ENCODE measurements at places on chromosomes 13 and 19.
A peak's percentile ranks its signal among the peaks of the same experiment; 100 is the strongest.

- no peak for DNase-seq
Observed at GRCh38 chr19:15188851-15189250, 11.9 kb downstream of the NOTCH3 start.

GRCh38 chr13:109725995-109726637 is 60.3 kb downstream of the IRS2 start:
- no peak for DNase-seq

DNA sequence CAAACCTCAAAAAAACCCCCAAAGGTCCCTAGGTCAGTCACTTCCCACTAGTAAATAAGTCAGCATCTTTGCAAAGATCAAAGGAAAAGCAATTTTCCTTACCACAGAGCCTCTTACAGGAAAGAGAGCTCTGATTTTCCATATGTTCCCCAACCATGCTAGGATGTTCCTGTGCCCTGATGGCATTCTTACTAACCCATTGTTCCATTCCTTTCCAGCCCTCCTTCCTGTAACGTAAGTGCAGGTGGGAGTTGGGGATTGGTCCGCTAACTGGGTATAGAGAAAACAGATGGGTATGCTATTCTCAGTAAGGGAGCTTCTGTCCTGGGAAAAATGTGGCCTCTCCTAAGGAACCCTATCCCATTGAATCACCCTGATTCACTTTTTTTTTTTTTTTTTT is 14.3 kb downstream of the DPRX start:
- no peak for DNase-seq

DNA sequence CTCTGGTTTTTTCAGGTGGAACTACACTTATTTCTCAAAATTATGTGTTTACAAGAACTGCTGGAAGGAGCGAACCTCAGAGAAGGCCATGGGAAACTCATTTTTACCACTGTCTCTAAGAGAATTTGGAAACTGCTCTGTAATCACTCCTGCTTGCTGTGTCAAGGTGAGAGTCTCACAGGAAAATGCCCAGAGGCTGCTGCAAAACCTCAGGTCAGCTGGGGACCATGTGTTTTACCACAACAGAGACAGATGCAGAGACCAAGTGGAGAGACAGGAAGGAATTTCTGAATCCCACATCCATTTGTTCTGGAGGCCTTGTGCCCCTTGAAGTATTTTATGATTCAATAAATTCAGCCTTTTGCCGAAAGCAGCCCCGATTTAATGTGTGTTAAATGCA is 743.8 kb upstream of the SLC10A2 start:
- no peak for DNase-seq

GRCh38 chr19:43660971-43661360 is 9.0 kb downstream of the PLAUR start:
- DNase-seq, result no peak

GRCh38 chr19:30444253-30444671 is 72.1 kb downstream of the ZNF536 start:
- no peak for DNase-seq

- DNase-seq, result no peak
Observed at GRCh38 chr19:2645826-2646225, 56.7 kb downstream of the GNG7 start.

DNA sequence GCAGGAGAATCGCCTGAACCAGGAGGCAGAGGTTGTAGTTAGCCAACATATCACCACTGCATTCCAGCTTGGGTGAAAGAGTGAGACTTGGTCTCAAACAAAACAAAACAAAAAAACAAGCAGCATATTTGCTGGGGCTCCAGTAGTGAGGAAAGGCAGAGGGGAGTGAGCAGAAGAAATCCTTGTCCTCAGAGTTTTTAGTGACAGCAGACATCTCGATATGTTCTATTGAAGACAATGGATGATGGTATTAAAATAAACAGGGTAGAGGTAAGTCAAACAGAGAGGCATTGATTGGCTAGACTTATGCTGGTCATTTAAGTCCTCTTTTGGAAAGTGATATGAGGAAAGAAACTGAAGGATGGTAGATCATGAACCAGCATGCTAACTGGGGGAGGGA is 19.0 kb downstream of the NLRP7 start:
- peak; percentile 18 for DNase-seq

- DNase-seq, result no peak
Observed at GRCh38 chr19:21130097-21130775, 11.6 kb upstream of the ZNF431 start.

GRCh38 chr19:1483131-1483978 is 4.3 kb upstream of the C19orf25 start:
- no peak for DNase-seq

GRCh38 chr19:3844596-3844995 is 24.2 kb downstream of the ZFR2 start:
- DNase-seq, result no peak

DNA sequence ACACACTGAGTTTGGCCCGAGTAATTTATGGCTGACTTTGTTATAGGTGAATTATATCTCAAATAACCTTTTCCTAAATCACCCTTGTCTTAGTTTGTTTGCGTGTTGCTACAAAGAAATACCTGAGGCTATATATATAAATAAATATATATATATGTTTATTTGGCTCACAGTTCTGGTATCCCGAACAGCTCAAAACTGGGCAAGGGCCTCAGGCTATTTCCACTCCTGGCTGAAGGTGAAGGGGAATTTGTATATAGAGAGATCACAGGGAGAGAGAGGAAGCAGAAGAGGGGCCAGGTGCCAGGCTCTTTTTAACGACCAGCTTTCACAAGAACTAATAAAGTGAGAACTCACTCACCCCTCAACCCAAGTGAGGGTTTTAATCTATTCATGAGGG is 159.9 kb upstream of the STARD13 start:
- DNase-seq, result no peak

DNA sequence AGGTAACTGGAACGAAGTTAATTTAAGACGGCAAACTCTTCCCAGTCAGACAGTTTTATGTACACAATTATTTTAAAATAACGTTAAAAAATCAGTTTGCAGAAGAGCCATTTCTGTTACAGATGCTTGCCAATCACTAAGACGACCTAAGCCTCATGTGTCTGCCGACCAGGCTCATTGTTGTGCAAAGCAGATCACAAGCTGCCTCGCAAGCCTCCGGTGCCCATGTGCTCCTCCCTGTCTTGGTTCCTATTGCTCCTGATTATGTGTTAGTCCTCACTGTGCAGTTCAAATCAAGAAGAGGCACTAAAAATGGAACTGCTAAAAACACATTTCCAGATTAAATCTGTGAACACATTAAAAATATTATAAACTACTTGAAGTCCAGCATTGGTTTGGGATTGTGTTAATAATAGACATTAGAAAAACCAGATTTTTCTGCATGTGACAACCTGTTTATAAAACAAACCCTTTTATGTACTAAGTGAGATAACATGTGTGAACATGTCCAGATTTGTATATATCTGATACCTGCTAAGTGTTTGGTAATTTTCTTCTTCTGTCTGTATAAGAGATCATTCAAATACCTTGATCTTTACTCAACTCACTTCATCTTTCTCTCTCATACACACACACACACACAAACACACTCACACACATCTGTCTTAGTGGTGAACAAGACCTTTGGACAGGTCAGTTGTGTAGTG is 81.9 kb upstream of the SLC15A1 start:
- DNase-seq, result peak; percentile 46

DNA sequence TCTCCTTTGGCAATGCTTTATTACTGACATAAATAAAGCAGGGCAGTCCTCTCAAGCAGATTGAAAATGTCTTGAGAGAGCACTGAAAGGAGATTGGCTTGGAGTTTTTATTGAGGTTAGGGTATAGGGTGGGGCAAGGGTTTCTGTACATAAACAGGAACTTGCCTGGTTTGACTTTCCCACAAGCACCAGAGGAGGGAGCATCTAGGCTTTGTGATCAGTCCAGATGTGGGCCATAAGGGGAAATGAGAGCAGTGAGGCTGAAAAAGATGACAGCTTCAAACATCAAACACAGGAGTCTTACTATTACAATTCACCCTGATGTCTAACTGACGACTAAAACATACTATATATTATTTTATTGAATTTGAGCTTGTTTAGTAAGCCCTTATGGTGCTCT is 260.9 kb downstream of the MTUS2 start:
- DNase-seq, result no peak

- DNase-seq, result no peak
Observed at GRCh38 chr13:110812121-110812868, 98.8 kb downstream of the ING1 start.

GRCh38 chr13:96431044-96431581 is 341.2 kb downstream of the HS6ST3 start:
- DNase-seq, result no peak

DNA sequence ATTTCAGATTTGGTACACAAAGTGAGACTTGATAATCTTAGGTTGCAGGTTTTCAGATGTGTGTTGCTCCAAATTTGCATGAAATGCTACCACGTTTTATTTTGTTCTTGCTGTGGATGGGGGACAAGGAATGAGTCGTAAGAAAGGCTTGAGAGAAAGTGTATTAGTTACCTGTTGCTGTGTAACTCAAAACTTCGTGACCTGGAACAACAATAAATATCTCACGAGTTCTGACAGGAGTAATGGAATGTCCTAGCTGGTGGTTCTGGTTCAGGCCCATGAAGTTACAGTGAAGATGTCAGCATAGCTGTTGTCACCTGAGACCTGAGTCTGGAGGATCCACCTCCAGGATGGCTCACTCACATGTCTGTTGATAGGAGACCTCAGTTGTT is 1.2 kb downstream of the ZNF8 start:
- DNase-seq, result no peak

DNA sequence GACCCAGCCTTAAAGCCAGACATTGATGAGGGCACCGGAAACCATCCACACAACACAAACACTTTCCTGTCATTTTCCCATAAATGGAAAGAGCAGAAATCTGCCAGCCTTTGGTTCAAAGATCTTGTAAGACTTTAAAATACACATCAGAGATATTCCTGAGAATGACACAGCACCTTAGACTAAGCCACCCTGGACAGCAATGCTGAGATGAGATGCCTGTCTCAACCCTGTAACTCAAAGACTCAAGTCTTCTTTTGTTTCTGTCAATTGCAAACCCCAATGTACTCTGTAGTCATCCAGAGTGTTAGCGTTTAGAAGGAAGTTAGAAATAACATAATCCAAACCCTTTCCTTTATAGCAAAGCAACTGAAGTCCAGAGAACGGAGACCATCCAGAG is 119.2 kb downstream of the CCNA1 start:
- DNase-seq, result no peak

- peak; percentile 33 for DNase-seq
Observed at GRCh38 chr13:59963827-59964226, 199.9 kb downstream of the DIAPH3 start.

DNA sequence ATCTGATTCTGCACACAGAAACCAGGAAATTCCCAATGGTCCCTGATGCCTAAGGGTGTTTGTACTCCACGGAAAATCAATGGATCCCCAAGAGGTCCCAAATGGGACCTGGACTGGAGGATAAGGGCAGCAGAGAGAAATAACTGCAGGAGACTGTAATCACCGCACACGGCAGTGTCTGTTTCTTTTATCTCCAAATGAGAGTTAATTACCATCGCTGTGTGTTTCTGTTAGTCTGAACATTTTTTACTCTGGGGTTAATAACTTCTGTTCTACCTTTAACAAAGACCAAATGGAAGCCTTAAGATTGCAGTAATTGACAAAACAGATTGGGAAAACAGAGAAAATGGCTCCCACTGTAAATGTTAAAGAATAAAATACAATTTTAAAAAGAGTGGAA is 320.9 kb downstream of the DCLK1 start:
- no peak for DNase-seq

DNA sequence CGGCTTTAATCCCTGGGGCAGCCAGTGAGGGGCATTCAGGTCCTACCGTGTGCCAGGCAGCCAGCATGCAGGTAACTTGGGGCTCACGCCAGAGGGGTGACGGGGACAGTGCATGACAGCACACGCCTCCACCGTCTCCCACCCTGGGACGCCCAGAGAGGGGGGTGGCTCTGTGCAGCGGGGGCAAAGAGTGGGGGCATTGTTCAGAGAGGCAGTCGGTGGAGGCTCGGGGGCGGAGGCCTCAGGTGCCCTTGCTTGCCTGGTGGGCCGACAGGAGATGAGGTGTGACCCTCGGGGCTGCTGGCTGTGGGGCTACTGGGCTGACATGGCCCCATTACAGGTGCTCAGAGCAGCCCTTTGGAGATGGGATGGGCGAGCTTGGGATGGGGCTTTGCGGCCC is 18.4 kb downstream of the PLIN4 start:
- no peak for DNase-seq
